ENCODE measurements at places on chromosomes 13 and 19.

GRCh38 chr13:104823071-104823470 is 1712.4 kb downstream of the EFNB2 start:
- no peak for DNase-seq

- no peak for DNase-seq
Observed at GRCh38 chr13:111292710-111293485, 27.5 kb upstream of the TEX29 start.

- no peak for DNase-seq
Observed at GRCh38 chr13:71677124-71677523, 189.9 kb downstream of the DACH1 start.

GRCh38 chr19:7888145-7888825 is at the start of gene LRRC8E:
Gene LRRC8E (plus strand): TSS chr19:7888510. CDS start chr19:7895604, 7,094 bp downstream.
- peak; percentile 78 for DNase-seq

DNA sequence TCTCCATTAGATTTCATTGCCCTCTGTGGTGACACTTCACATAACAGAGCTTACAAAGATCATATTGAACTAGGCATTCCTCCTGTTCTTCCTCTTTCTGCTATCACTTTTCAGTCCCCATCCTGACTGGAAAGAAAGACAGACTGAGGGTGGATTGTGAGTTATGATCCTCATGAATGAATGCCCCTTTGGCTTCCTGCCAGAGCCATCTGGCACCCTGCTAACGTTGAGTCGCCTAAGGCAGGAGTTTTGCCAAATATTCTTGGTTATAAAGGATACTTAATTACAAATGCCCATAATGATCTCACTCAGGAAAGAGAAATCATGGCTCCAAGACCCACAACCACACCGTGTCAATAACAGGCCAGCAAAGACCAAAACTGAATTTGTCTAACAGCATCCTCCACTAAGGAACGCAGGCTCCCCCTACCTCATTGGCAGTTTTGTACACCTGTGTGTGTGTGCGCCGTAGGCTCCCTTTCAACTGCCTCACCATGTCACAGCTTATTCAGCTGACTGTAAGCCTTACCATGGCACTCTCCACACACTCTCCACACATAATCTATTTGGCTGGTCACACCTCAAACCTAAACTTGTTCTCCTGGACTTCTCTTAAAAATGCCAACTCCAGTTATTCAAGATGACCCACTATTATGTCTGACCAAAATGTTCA is 15.5 kb downstream of the ZNF211 start:
- peak; percentile 63 for DNase-seq
